Aortic smooth muscle cell (primary cell): ENCODE measurements at places on chromosomes 1 and 21. TPM values are rescaled to one million over a fixed set of nuclear protein-coding genes. Genes with fewer than 3 reads are reported as not detected.

SAMSN1 gene
- total RNA-seq = 0.06 and 0.40 TPM in 2 replicates

ATP1A4 gene
- total RNA-seq = not detected in 2 replicates

TBX19 gene
- total RNA-seq = 0.53 and 0.75 TPM in 2 replicates

FALEC gene
- total RNA-seq = 0.31 TPM in 1 of 2 replicates, not detected in the other

AGRN gene
- total RNA-seq = 15.0 and 24.4 TPM in 2 replicates

TNFRSF8 gene
- total RNA-seq = not detected in 2 replicates

AMY1B gene
- not detected in 2 replicates for total RNA-seq

LRRC38 gene
- 0.50 TPM in 1 of 2 replicates, not detected in the other for total RNA-seq

CD53 gene
- total RNA-seq = not detected in 2 replicates

C1orf141 gene
- total RNA-seq = not detected in 2 replicates

CLDN19 gene
- total RNA-seq = not detected in 2 replicates
